ENCODE measurements at places on chromosomes 1 and 21.

- DNase-seq: no peak
These were observed 149.7 kb upstream of the RRP15 start for GRCh38 chr1:218135371-218135770.

- peak; percentile 46 for DNase-seq
These were observed 157.3 kb downstream of the KCNJ6 start for GRCh38 chr21:37758982-37759381.

GRCh38 chr21:43864962-43865539 lies at the start of gene AGPAT3:
AGPAT3 (plus strand) TSS chr21:43865223; CDS start chr21:43959682, 94,459 bp downstream.
- DNase-seq: no peak

DNA sequence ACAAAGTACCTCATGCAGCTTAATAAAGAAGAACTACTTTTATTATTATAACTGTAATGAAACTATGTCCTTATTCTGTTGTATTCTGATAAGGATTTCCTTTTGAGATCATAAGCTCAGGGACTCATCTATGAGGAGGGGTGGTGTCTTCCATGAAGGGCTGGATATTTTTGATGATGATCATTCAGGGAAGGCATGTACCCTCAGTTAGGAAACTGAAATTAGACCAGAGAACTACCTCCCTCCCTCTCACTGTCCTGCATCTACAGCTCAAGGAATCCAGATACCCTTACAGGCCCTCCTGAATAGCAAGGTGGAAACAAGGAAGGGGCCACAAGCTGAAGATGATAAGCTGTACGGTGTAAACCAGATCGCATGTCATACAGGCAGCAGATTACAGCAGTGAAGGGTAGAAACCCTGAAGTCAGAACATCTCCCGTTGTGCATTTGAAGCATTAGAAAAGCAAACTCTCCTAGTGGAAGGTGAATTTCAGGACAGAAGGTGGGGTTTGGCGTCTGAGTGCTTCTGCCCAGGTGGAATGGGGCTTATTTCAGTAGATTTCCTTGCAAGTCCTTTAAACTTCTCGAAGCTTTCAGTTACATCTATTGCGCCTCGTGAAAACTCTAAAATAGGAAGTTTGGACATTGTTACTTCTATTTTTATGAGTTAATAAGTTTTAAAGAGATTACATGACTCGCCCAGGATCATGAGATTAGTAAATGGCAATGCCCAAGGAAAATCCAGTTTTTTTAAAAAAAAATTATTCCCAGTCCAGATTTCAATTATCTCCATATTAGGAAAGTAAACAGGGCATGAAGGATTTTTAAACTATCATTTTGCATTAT lies 101.1 kb upstream of the HNRNPU start:
- DNase-seq: no peak

DNA sequence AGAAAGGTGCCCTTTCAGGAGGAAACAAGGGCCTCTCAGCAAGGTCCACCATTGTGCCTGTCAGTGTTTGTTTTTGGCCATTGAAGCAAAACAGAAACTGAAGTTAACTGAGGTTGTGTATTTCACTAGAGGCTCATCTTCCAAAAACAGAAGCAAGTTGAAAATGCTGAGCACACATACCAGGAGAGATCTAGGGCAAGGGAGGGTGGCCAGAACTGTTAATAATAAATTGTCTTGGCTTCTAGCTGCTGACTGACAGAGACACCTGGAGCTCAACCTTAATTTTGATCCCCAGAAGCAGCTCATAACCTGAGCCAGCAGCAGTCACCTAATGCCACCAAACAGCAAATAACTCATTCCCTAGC lies 5.2 kb downstream of the AGMAT start:
- no peak for DNase-seq

DNA sequence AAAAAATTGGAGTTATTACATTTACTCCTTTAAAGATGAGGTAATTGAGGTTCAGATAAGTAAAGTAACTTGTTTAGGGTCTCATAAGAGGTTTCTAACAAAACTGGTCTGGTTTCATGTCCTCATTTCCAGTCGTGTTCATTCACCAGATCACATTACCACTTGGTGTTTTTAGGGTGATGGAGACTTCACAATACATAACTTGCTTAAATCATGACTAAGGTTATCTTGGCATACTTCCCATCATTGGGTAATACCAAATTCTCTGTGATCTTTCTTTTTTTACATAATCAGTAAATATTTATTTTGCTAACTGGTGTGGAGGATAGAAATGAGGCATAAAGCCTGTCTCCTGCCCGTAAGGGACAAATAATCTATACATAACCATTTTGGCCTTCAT lies 31.6 kb upstream of the RPTN start:
- no peak for DNase-seq

GRCh38 chr1:101918277-101918676 lies 78.4 kb downstream of the OLFM3 start:
- no peak for DNase-seq

DNA sequence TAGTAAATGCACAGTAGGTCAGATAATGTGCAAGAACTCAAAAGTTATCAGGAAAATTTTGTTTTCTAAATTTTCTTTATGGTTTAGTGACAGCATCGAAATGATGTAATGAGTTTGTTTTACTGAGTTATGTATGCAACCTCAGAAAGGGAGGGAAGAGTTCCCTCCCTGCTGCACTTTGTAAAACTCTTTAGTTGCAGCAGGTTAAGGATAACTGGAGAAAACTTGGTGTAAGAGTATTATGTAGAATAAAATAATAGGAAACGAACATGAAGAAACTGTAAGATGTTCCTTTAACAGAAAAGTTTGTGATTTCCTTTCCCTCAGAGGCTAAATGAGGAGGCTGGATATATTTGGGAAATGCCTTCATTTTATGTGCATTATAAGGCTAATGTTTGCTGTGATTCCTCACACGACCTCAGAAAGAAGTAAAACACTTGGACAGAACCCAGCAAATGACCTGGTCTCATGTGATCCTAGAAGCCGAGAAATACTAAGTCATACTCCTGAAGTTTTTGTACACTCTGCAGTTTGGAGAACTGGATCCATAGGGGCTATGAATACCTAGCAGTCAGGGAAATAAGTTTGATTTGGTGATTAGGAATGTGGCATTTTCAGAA lies 35.4 kb downstream of the ADGRL2 start:
- no peak for DNase-seq

DNA sequence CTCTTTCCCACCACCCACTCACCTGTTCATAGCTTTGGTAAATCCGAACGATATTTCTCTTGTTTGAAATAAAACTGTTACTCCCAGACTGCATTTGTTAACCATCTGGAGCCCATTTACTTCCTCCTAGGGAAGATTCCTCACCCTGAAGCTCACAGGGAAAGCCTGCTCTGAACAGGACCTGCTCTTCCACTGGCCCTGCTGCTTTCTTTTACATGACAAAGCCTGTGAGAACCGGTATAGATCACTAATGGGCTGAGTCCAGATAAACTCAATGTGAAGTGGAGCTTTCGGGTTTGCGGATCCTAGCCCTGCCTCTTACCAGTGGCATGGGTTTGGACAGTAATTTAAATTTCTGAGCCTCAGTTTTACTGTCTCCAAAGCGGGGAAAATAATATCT lies 45.2 kb downstream of the FAM163A start:
- no peak for DNase-seq
